ENCODE measurements at places on chromosomes 2 and 18.

- no peak for DNase-seq
These were observed 45.5 kb downstream of the MYO7B start for GRCh38 chr2:127581050-127581345.

- DNase-seq = no peak
These were observed 9.0 kb downstream of the CDH2 start for GRCh38 chr18:28167835-28168349.

GRCh38 chr18:23563377-23564043 lies 22.8 kb downstream of the NPC1 start:
- no peak for DNase-seq

DNA sequence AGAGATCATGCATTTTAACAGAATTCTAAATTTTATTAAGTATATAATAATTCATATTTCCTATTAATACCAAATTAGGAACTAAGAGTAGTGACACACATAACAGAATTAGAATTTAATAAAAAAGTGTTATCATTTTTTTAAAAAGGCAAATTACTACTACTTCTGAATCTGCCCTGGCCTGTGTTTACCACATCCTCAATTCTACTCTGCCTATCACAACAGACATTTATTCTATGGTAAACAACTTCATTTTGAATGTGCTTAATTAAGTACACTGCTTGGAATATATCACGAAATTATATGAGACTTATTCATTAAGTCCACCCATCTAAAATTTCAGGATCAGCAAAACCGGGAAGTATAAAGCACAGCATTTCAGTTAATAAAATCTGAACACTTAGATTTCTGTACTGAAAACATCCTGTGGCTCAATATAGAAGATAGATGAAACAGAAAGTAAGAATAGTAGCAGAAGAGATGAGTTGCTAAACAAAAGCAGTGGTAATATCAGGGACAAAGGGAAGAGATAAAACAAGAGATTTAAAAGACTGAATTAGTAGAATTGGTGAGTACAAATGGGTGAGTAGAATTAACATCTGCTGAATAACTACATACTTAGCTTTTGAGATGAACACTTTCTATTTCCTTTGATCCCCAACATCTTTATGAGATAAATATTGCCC lies 3.7 kb downstream of the SMC6 start:
- no peak for DNase-seq

DNA sequence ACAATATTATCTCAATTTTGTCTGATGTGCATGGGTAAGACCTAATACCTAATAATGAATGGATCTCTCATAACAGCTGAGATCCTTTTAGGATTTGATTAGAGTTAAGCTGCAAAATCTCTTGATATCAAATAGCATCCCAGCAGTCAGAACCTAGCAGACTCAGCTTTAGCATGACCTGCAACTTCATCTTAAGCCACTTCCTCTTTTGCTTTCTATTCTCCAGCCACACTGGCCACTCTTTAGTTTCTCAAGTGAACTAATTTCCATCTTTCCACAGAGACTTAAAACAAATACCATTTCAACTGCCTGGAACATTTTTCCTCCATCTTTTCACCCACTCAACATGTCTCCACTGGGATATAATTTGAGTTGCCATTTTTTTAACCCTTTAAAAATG lies 1251.6 kb upstream of the ZEB2 start:
- no peak for DNase-seq

DNA sequence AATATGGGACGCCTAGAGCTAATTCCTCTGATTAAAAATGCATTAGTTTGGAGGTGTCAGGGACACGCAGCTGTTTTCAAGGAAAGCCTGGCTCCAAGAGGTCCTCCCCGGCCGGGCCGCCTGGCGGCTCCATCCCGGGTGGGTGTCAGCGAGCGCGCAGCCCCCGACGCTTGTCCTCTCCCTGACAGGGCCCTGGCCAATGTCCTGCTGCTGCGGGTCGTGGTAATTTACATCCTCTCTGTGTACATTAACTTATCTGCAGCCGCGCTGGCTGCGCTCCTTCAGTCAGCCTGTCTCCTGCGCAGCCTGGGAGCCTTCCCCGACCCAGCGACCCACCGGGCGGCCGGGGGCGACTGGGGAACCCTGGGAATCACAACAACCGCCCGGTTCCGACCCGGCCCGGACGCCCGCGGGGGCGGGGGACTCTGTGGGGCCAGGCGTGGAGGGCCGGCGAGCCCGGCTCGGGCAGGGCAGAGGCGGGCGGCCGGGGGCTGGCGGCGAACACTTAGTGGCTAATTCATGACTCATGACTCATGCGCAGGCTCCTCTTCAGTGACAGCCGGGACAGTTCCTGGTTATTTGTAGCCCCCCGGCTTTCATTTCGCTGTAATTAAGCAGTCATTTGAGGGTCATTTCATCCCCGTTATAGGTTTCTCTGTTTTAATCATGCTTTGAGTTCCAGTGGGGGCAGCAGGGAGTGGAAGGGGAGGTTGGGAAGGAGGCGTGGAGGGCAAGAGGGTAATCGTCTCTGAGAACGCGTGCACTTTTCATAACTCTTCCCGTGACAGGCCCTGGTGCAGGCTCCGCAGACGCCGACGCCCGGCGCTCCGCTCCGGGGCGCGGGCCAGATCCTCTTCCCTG lies 141.9 kb upstream of the CTAGE1 start:
- peak; percentile 79 for DNase-seq

GRCh38 chr2:226780431-226780830 lies 19.2 kb downstream of the IRS1 start:
- DNase-seq = no peak

- peak; percentile 19 for DNase-seq
These were observed 165.0 kb upstream of the CCDC68 start for GRCh38 chr18:55124078-55124763.

DNA sequence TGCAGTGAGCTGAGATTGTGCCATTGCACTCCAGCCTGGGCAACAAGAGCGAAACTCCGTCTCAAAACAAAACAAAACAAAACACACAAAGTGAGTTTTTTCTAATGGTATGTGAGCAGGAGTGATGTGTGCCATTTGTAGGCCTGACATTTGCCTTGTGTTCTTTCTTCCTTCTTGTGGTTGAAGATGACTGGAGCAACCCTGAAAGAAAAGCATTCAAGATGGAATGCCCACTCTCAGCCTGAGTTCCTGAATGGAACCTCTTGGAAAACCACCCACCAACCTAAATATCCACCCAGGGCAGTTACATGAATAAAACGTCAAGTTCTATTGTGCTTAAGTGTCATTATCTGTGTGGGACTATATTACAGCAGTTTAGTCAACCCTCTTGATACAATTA lies 26.5 kb downstream of the PGAP1 start:
- DNase-seq = no peak

Measured in heart right ventricle (tissue), 16 donors.